Natural killer cell (primary cell): ENCODE measurements at places on chromosomes 12 and 14.

DNA sequence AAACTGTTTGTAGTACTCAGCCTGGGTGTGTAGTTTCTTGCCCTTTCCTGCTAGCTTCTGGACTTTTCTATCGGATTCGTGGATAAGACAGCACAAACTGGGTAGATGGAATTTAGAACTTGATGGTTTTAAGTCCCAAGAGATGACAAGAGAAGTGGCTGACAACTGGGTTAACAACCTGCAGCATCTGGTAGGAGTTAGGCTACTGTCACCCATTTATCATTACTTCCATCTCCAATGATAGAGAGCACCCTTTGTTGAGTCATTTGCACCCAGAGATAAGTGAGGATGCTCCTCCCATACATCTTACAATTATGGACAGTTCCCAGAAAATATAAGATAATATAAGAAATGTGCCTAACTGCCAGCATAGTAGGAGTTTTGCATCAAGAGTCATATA, 50.2 kb upstream of the FLRT2 start:
- no peak for DNase-seq

GRCh38 chr12:43805149-43805859, 813 bp downstream of the TWF1 start:
- DNase-seq, result peak; percentile 48

DNA sequence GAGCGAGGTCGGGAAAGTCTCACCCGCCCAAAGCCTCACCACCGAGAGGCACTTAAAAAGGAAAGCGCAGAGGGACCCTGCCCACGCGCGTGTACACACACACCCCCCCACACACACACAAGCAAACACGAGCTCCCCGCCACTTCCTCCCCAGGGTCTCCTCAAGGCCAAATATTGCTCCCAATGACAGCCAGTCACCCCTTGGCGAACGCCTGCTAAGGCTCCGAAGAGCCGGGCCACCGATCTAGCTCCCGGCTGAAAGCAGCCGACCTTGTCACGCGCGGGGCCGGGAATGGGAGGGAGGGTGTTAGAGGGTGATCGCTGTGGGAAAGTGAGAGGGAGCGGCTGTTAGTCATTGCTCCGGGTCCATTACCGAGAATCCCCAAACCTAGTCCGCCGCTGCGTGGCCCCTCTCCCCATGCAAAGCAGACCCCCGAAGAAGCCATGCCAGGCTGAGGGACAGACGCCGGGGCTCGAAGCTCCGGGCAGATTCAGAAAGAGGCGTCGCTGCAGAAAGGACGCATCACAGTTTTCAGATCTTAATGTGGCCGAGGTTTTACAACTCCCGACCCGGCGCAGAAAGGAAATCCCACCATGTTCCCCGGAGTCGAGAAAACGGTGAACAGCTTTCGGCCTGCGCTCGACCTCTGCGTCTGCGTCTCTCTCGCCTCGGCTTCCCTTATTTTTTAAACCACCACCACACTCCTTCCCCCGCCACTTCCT, 2.6 kb downstream of the BMP4 start:
- DNase-seq, result no peak

DNA sequence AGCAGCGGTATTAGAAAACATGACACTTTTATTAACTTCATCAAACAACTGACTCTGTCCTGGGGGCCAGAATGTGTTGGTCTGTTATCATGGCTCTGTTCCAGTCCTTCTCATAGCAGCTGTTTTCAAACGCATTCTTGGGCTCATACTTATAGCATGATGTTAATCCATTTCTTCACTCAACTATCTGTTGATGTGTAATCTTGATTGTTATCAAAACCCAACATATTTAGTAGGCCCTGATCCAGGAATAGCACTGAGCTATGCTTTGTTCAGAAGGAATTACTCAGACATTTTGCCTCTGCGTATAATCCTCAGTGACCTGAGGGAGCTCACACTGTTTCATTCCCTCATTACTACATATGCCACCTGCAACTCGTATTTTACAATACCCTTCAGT, 315.9 kb downstream of the BMP4 start:
- DNase-seq, result no peak

DNA sequence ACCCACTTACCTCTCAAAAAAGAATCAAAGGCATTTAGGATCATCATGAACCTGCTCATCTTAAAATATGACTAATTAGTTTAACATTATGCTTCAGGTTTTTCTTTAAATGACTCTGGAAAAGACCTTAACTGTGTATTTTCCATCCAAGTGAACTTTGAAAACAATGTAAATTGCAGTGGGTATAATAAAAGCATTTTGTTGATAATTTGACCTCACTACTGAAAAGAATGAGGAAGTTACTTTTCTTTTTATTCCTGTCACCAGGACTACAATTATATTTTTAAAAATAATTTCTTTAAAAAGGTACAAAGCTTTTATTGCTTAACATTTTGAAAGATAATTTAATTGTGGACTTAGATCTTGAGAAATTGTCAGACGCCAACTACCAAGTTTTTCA, 249.9 kb downstream of the ALX1 start:
- no peak for DNase-seq

DNA sequence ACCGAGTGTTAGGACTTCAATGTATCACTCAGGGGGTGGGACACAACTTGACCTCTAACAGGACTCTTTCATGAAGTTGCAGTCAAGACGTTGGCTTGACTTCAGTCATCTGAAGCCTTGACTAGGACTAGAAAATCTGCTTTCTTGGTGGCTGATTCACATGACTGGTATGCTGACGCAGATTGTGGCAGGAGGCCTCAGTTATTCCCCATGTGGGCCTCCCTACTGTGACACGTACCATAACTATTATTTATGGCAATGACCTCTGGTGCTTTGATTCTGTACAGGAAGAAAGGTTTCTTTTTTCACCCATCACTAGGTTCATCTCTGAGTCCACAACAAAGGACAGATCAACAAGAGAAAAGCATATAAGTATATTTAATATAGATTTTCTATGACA, 270.4 kb downstream of the NEDD1 start:
- no peak for DNase-seq

DNA sequence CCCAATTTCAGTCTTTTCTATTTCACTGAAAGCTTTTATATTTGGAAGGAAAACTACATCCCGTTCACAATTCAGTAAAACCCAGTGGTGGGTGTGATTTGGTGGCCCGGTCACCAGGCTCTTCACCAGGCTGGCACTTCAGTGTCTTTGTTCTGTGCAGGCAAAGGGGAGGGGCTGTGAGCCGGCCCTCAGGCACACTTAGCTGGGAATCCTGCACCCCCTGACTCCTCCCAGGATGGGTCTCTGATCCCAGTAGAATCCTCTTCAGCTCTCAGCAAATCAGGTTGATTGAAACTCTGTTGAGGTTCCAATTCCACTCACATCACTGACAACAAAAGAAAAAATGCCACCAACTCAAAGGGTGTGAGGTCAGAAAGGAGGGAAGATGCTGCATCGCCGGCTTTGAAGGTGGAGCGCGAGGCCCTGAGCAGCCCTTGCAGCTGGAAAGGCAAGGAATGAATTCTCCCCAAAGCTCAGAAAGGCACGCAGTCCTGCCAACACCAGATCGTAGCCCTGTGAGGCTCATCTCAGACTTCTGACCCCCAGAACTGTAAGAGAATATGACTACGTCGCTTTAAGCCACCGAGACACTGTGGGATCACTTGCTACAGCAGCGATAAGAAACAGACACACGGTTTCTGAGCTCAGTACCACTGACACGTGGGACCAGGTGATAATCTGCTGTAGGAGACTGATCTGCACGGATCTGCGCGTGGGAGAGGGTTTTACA, 166.6 kb downstream of the PIWIL1 start:
- no peak for DNase-seq

GRCh38 chr12:94586589-94587259, 63.6 kb downstream of the TMCC3 start:
- DNase-seq, result no peak
